ENCODE measurements at places on chromosomes 2 and 18. TPM values are rescaled to one million over a fixed set of nuclear protein-coding genes. Genes with fewer than 3 reads are reported as not detected.

GRCh38 chr2:2828774-2829368 is 497.8 kb upstream of the MYT1L start:
- no peak for DNase-seq

- no peak for DNase-seq
Measured at GRCh38 chr18:24263050-24263449, 124.2 kb downstream of the CABYR start.

Gene ACMSD
- total RNA-seq: not detected

Gene ITM2C
- total RNA-seq: 105 TPM
